Stimulated activated CD8-positive, alpha-beta memory T cell treated with anti-CD3 and anti-CD28 coated beads, Interleukin-2, amount 100 ng/mL, for 48 hours (primary cell): ENCODE measurements at places on chromosomes 4 and X.

- DNase-seq = no peak
Observed at GRCh38 chr4:165662341-165662740, 210.7 kb upstream of the TLL1 start.

DNA sequence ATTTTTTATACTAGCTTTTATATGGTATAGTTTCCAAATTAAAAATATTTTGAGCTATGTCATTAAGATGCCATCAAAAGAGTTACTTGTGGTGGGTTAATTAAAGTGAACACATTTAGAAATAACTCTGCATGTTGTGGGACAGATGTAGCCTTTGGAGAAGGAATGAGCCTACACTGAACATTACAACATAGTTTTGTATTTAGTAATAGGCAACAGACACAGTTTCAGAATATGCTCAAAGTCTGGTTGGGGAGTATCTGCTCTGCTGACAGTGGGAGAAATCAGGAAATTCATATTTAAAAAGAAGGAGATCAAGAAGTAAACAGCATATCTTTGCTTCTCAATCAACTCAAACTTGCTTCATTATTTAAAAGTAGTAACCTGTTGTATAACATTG lies 23.7 kb downstream of the EMCN start:
- DNase-seq = no peak

DNA sequence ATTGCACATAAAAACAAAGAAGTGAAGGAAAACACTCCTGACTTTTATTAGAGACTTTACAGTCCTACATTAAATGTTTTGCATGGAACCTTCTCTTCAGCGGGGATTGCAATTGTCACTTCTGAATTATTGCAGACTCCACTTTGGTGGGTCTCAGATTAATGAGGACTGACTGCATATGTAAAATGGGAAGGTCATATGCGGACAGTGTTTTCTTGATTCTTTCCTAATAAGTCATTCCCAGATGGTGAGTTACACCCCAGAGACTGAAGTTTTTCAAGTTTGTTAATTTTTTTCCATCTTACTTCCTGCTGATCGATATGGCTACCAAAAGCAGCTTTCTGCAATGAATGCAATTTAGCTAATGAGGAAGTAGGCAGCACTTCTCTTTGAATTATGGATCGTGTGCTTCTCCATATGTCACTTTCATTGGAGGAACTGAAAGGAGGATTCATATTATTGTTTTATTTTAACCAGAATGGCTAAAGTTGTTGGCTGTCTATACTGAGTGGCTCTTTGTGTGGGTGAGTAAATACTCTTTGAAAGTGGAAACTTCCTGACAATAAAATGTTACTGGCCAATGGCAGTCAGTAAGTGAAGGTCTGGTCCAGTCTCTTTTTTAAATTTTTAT lies 119.3 kb upstream of the CLNK start:
- no peak for DNase-seq

DNA sequence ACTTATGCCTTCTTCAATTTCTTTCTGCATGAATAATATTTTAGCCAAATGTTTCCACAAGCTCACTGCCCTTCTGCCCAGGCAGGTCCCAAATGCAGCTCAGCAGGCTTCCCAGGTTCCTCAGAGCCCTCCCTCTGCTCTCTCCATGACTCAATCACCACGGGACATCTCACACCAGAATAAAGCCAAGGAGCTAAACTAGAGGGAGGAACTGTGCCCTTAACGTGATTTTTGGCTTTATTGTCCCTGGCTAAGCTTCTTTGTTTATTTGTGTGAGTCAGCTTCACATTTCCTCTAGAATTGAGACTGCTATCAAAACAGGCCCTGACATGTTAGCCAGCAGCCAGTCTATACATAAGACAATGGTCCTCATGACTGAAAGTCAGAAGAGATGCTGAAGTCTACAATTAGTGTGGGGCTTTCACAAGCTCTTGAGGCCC lies 186.4 kb upstream of the GALNT7 start:
- DNase-seq = no peak

DNA sequence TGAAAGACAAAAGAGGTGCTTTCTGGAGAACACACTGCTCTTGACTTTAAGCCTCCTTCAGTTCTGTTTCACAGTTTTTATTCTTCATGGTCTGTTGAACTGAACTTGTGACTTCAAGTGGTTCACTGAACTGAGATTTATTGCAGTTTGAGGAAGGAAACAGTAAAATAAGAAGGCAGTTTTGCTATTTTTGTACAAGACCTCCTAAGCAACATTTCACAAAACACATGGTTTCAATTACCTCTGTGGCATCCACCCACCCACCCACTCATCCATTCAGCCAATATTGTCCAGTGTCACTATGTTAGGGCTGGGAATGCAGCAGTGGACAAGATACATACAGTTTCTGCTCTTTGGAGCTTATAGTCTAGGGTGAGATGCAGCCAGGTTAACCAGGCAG lies 131.3 kb downstream of the IL1RAPL2 start:
- no peak for DNase-seq

DNA sequence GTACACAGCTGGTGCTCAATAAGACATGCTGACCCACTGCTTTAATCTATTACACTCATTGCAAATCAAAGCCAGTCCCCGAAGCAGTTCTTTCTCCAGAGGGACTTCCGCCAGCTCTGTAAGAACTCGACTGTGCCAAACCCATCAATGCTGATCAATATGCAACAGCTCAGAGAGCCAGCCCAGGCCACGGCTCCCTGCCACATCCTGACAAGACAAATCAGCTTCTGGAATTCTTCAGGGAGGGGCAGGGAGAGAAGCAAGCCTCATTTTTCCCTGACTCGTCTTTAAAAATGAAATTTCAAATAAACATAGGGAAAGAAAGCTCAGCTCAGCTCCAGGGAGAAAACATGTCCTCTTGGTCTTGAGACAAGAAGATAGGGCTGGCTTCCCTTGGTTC lies 5.3 kb upstream of the ADRA2C start:
- no peak for DNase-seq

- no peak for DNase-seq
Observed at GRCh38 chr4:139849219-139849618, 183.6 kb downstream of the MGST2 start.

DNA sequence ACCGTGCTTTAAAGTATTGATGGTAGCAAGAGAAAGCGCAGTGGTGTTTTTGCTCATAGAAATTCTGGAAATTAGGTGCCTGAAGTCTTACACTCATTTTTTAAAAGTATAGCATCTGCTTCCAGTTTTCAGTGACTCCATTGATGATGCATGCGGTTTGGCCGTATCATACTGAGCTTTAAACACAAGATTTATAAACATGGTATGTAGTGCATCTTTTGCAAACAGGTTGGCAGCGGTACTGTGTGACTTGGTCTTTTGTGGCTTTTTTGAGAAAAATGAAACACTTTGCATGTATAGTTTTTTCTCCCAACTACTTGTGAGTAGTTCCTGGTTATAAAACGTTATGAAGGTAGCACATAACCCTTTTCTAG lies 2.0 kb downstream of the DDX3X start:
- DNase-seq = no peak

- no peak for DNase-seq
Observed at GRCh38 chrX:71111921-71112431, 599 bp upstream of the IL2RG start.

- no peak for DNase-seq
Observed at GRCh38 chrX:24055043-24055356, 244 bp downstream of the EIF2S3 start.

DNA sequence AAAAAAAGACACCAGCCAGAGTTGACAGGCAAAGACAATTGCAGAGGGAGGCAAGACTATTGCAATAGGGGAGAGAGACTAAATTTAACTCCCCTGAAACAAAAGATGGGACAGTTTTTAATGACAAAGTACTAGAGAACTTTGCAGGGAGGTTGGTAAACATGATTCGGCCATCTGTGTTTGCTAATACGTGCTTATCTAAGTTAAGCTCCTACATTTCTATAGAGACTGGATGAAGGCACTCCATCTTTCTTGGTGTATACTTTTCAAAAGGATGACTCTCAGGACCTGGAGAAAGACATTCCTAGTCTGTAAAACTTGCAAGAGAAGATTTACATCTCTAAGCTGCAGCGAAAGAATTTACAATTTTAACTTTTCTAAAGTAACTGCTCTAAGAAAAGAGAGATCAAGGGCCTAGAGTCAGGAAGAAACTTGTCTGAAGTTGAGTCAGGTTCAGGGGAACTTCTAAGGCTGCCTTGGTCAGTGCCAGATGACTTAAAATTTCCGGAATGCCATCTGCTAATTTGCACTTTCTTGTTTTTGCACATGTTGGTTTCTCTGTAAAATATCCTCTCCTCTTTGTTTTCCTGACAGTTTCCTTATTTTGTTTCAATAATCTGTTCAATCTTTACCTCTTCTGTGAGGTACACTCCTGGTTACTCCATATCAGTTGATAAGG lies 10.6 kb downstream of the ADAM29 start:
- DNase-seq = no peak
